ENCODE measurements at places on chromosomes 6 and 20.

- DNase-seq = no peak
Measured at GRCh38 chr6:118952683-118953082, 17.7 kb upstream of the MCM9 start.

DNA sequence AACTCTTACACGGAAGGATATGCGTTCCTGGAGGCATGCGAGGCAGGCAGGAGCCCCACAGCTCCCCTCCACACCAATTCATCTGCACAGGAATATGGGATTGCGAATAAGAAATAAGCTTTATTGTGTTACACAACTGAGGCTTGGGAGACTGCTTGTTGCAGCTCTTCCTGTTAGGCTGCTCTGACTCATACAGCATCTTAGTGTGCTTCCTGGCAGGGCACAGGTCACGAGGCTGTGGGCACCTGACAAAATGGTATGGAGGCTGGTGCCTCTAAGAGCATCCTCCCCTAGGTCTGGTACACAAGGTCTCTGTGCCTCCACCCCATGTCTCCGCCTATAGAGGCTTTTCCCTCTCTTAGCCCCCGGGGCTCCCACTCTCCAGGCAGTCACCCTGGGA, 6.8 kb downstream of the SLC22A3 start:
- no peak for DNase-seq

- DNase-seq = no peak
Measured at GRCh38 chr20:58552366-58552934, 37.3 kb upstream of the APCDD1L start.

DNA sequence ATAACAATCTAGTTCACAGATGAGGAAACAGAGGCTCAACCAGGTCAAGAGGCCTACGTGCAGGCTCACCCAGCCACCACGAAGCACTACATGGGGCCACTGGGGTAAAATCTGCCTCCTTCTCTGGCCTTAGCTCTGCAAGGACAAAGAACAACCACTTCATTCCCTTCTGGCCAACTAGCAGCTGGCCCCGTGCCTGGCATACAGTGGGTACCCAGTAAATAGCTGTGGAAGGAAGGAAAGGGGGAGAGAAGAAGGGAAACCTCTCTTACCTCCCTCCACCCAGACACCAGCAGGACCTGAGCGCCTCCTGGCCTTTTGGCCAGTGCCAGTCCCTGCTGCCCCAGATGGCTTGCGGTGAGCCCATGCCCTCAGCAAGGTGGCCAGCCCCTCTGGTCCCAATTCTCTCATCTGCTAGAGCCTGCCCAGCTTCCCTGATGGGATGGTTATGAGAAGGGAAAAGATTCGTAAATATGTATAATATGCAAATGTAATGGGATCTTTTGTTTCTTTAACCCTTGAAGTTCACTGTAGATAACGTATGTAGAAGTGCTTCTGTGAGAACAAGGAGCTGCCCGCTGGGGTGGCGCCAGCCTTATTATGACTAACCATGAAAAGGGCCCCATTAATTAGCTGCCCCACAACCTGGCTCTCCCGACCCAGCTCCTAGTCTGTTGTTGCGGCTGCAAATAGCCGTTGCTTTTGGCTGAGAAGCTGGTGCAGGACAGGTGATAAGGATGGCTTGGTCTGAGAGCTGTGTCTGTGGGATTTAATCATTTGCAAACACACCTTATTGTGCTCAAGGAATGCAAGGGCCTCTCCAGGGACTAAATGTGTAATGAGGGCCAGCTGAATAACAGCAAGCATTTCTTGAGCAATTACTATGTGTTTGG, 62.0 kb downstream of the DLGAP4 start:
- no peak for DNase-seq

DNA sequence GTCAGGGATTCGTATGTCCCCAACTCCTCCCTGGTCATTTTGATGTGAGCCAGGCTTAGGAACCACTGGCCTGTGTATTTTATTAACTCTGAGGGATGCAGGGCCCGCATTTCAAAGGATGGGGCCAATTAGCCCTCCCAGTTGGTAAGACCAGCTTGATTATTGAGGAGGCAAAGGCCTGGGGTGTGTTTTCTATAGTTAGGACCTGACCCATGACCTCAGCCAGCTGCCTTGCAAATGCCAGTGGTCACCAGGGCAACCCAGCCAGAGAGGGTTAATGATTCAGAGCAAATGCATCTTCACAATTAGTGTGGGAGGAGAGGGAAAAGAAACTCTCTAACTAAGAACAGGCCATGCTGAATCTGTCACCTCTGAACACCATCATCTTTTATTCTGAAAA, 835.4 kb downstream of the MAFB start:
- DNase-seq = no peak

DNA sequence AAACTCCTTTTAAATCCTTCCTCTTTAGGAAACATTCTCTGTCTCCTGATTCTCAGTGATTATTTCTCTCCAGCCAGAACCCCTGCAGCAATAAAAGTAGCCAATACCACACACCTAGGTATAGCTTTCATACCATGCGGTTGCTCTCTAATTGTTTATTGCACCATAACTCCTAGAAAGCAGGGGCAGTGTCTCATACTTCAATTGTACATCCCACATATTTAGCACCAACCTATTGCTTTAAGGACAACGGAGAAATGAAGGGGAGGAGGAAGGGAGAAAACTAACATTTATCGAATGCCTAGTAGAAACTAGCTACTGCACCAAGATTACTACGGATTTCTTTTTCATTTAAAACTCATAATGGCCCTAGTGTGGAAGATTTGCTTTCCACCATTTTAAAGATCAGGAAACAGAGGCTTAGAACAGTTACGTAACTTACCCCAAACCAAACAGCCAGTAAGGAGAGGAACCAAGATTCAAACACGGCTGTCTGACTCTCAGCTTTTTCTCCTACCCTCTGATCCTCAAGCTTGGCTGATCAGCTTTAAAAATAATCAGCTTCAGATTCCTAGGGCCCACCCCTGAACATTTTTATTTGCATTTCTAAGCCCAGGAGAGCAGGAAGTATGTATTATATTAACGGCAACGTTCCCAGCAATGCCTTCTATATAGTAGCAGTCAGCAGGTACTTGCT, 43.4 kb upstream of the ATXN1 start:
- no peak for DNase-seq

DNA sequence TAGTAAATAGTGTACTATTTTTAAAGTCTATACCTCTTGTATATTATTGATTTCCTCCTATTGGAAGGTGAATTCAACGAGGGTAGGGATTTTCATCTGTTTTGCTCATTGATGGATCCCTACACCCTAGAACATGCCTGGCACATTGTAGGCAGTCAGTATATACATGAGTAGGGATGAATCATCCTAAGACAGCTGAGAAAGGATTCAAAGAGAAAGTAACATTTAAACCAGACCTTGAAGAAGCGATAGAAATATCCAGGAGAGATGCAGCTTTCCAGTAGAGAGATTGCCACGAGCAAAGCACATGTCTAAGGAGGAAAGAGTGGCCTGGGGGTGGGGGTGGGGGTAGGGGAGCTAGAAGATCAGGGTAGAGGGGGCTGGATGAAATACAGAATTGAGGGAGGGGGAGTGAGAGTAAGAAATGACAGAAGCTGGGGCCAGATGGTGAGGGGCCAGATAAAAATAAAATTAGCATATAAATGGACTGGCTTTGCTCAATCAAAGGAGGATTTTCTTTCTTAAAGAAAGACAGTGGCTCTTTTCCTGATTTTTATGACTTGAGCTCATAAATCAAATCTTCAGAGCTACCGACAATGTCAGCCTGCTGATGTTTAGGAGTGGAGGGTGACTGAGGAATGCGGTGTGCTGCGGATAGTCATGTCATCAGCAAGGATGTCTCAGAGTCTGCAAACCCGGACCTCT, 168.2 kb downstream of the SAMD5 start:
- no peak for DNase-seq

DNA sequence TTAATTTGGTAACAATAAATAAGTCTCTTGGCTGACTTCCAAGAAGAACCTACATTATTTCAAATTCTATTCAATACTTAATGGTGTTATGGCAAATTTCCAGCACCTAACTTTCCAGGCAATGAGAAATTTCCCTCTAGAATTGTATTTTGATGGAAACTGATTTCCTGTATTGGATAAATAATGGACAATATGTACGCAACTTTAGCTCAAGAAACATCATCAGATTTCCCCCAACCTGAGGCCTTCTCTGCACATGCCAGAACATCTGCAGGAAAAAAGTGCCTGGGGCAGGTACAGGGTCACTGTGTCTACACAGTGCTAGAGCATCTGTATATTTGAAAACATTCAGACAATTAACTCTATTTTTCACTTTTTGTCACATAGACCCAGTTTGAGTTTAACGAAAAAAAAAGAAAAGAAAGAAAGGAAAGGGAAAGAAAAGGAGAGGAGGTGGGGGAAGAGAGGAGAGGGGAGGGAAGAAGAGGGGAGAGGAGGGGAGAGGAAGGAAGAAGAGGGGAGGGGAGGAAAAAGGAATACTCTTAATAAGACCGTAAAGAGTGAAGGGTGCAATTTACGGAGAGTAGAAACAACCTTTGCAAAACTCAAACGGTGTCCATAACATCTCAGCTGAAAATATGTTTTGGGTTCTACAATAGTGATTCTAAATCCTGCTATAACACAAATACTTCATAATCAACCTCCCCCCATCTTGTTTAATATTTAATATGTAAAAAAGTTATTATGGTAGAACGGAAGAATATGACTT, 130.0 kb downstream of the TSHZ2 start:
- no peak for DNase-seq

DNA sequence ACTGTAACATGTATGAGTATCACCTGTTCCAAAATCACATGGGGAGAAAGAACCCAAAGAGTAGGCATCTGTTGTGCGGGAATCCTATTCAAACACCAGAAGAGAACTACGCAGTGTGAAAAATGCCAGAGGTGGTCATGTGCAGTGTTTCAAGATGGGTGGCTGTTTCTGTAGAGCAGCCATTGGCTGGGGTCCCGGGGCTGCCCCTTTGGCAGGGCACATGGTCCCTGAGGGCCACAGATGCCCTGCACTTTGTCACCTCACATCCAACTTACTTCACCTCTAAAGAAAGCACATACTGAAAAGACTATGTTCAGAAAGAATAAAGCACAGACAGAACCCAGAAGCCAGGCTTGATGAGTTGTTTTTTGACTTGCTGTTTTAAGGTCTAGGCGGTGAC, 12.3 kb downstream of the MTCH1 start:
- DNase-seq = no peak

DNA sequence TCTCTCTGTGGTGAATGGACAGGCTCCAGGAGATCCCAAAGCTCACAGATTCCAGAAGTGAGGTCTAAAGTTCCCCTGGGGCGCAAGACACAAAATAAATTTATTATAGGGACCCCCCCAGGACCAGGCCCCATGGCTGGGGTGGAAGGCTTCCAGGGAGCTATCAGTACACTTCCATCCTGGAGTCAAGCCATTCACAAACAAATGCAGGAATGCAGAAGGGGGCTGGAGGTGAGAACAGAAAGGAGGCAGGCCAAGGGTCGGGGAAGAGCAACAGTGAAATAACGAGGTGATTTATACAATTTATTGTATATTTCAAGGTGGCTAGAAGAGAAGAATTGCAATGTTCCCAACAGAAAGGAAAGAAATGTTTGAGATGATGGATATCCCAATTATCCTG, 126.9 kb downstream of the LY86 start:
- DNase-seq = no peak
